ENCODE measurements at places on chromosomes 6 and 20. TPM values are rescaled to one million over a fixed set of nuclear protein-coding genes. Genes with fewer than 3 reads are reported as not detected.

GRCh38 chr6:19317431-19317986 lies 519.7 kb upstream of the ID4 start:
- DNase-seq: no peak

DNA sequence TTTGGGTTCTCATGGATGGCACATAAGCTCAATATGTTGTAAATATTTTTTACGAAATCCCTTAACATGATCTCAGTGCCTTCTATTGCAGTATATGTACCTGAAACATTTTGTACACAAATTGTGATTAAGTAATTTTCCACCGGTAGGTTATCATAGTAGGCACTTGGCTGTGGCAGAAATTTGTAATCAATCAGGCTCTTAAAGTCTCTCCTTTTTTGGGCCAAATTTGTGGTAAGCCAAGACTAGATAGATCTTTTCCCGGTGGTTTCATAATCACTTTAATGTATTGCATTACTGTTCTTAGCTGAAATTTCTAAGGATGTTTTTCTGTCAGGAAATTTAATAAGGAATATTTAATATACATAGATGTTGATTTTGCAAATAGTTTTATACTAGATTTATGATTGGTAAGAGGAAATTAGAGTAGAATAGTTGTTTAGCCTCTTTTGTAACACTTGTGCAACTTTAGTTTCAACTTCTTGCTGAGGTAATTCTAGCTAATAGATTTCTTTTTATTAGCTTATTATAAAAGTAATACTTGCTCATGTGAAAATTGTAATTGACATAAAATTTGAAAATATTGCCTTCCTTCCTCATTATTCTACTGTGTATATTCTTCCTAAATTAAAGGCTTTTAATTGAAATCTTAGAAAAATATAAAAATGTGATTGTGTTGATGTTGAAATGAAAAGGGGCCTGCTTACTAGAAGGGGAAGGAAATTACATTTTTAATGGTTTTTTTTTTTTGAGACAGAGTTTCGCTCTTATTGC lies 3.2 kb downstream of the PCMT1 start:
- DNase-seq: no peak

The OPRM1 gene
- total RNA-seq: not detected

DNA sequence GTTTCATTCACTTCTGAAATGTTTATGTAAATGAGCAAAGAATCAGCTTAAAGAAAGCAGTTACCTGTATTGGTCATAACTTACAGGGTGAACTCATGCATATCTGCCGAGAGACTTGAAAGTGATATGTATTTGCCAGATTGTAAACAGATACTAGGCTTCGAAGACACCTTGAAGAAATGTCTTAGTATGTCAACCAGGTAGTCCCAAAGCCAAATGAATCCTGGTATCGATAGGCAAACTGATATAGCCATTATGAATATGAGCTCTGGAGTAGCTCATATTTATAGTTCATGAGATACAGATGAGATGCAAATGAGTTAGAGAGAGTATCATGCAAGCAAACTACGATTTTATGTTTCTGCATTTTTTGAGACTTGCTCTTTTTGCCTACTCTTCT lies 55.8 kb downstream of the RNF182 start:
- DNase-seq: no peak

GRCh38 chr6:8400663-8401062 lies 34.7 kb downstream of the SLC35B3 start:
- DNase-seq: peak; percentile 23

The PRKN gene
- total RNA-seq: 1.0 TPM

DNA sequence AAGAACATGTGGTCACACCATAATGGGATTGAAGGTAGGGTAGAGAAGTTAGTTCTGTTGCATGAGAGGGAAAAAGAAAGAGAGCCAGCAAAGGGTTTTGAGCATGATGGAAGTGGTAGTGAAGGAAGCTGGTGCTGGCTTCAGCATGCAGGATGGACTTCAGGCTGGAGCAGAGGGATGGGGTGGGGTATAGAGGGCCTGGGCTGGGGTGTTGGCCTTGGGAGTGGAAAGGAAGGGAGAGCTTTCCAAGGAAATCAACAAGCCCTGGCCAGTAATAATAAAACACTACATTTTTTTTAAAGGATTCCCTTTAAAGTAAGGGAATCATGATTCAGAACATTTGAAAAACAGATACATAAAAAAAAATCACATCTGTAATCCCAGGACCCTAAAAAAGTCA lies 61.2 kb downstream of the LAMA4 start:
- no peak for DNase-seq

The MUC21 gene
- total RNA-seq: not detected

The VARS2 gene
- total RNA-seq: 25.7 TPM

DNA sequence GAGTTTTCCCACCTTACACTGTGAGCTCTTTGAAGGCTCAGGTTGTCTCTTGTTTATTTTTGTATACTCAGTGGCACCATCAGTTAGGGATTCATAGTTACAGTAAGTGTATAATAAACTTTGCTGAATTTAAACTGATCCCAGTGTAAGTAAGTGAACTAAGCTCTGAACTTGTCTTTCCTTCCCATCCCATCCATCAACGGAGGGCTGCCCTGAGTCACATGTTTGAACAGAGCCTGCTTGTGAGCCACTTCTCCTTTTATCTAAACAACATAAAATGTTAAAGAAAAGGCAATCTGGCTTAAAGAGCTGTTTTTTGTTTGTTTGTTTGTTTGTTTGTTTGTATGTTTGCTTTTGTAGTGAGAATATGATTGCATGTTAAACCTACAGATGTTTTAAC lies 185.7 kb upstream of the MARCKS start:
- DNase-seq: no peak

The RBM12 gene
- 71.2 TPM for total RNA-seq

The SYTL3 gene
- total RNA-seq: 1.7 TPM

Measured in mammary epithelial cell (primary cell).